Occipital lobe (tissue), 3 donors: ENCODE measurements at places on chromosomes 2 and 18. TPM values are rescaled to one million over a fixed set of nuclear protein-coding genes. Genes with fewer than 3 reads are reported as not detected.

Gene MOCOS
- total RNA-seq = 0.16 TPM

Gene XDH
- total RNA-seq = not detected

Gene SIX2
- total RNA-seq = 0.16 TPM

GRCh38 chr2:36352701-36353100, 2.9 kb upstream of the CRIM1 start:
- no peak for DNase-seq

DNA sequence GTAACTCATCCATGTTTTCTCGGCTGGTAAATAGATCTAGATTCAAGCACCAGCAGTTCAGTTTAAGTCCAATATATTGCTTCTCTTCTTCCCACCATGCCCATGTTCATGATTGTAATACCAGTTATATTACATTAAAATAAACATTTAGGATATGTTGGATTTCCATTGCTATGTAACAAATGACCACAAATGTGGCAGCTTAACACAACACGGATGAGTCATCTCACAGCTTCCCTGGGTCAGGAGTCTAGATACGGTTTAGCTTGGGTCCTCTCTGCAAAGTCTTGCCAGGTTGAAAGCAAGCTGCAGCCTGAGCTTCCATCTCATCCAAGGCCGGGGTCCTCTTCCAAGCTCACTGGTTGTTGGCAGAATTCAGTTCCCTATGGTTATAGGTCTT, 39.4 kb upstream of the SMAD2 start:
- DNase-seq = no peak
